T-helper 2 cell (primary cell): ENCODE measurements at places on chromosomes 4 and X.

DNA sequence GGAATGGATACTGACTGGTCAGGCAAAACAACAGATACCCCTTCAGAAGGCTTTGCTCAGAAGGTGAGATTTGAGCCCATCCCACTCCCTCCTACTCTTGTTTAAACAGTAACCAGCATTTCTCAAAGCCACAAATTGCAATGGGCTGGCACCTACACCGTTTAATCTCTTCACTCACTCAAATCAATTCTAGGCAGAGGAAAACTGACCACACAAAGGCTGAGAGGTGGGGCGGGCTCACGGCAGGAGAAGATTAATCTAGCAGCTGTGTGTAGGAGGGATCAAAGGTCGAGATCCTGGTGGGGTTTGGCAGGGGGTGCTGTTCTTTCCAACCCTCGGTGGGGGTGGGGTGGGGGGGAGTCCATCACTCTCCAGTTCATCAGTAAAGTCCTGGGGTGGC, 622.4 kb downstream of the BCOR start:
- no peak for DNase-seq

- no peak for DNase-seq
Measured at GRCh38 chr4:24164054-24164693, 274.3 kb upstream of the PPARGC1A start.

GRCh38 chr4:109472343-109472761, 38.7 kb downstream of the SEC24B start:
- DNase-seq: no peak

DNA sequence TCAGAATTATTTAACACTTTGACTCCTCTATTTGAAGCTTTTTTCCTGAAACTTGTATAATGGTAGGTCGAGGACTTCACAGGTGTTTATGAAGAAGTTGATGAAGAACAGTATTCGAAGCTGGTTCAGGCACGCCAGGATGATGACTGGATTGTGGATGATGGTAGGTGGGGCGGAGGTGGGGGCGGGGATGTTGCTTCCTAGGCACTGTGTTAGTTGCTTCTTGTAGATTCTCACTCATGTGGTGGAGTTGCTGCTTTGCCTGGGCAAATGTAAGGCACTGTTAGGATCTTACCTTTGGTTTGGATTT, 9.4 kb downstream of the POLA1 start:
- no peak for DNase-seq

- DNase-seq: no peak
Measured at GRCh38 chrX:152822383-152823086, 8.0 kb downstream of the CETN2 start.

GRCh38 chr4:184270808-184271413, 53.2 kb upstream of the ENPP6 start:
- no peak for DNase-seq

DNA sequence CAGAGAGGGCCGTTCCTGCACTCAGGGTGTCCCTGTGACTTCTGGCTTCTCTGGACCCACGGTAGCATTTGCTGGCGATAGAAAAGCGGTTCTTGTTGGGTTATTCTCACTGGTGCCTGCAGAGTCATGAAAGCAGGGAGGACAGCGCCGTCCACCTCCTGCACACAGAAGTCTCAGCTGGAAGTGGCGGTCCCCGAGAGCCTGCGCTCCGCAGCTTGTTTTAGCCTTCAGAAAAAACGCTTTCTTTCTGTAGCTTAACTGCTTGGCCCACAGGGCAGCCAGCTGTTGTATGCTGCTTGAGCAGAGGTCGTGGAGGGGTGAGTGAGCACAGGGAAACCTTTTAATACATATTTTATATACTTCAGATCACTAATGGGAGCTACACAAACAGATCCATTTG, 400.7 kb upstream of the FAT1 start:
- no peak for DNase-seq

GRCh38 chrX:39795605-39796004, 302.2 kb downstream of the BCOR start:
- DNase-seq: no peak

DNA sequence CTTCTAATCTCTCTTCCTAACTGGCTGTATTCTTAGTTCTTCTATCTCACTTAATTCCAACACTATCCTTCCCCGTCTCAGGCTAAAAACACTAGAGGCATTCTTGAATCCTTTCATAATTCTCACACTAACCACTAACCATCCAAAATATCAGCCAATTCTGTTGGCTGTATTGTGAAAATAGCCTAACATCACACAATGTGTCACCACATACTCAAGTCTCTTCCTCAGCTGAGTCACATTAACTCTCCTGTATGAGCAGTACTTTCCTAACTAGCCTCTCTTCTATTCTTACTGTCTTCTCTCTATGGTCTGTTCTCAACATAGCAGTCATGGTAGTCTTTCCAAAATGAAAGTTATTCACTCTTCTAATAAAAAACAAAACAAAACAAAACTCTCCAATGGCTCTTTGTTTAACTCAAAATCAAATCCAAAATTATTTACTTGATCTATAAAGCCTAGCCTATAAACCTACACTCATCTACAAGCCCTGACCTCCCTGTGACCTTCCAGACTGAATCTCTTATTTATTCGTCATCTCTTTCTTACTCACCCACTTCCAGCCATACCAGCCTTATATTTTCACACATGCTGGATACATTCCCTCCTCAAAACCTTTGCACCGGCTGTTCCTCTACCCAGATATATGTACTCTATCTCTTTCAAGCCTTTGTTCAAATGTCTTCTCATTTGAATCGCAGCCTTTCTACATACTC, 445.9 kb downstream of the TLL1 start:
- DNase-seq: no peak

- DNase-seq: no peak
Measured at GRCh38 chrX:66410806-66411205, 228.1 kb downstream of the EDA2R start.

GRCh38 chr4:141133146-141133998, at the start of gene RNF150:
Gene RNF150 (minus strand): TSS chr4:141133469.
- DNase-seq: no peak

DNA sequence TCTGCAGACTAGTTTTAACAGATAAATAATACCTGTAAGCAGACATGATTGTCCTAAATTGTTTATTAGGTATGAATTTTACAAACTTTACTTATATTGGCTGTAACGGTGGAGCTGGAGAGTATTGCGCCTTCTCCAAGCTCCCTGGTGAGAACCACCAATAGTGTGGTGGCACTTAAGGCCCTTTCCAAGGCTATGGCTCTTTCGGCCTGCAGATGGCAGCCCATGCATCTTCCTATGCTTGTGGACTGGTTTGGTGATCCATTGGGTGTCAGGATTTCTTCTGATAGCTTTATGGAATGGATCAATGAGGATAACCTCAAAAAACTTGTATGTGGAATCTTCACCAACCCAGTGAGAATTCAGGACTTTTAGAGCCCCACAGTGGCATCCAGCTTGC, 7.8 kb downstream of the LARP1B start:
- no peak for DNase-seq

- DNase-seq: no peak
Measured at GRCh38 chr4:46804781-46805413, 104.1 kb downstream of the COX7B2 start.

DNA sequence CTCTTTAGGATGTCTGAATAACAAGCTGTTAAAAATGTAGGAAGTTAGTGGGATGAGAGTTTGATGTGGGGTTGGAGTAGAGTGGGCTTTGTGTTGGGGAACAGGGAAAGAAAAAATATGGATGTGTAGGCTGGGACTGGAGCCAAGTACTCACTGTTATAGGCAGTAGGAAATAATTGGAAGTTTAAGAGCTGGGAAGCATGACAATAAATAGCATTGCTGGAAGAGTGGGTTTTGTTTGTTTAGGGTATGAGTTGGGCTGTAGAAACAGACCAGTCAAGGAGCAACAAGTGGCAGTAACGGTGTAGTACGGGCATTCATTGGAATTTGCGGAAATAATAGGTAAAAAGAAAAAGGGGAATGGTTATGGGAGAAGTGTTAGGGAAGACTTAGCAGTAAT, 81.6 kb downstream of the KDM6A start:
- DNase-seq: no peak

DNA sequence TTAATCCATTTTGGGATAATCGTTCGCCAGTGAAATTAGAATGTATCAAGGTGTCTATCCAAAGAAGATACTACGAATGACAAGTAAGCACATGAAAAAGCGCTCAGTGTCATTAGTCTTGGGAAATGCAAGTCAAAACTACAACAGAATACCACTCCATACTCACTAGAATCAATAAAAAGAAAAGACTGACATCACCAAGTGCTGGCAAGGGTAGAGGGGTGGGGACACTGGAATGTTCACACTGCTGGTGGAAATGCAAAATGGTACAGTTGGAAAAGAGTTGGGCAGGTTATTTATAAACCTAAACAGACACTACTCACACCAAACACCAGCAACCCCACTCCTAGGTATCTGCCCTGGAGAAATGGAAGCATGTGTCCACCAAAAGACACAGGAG, 11.2 kb downstream of the WDR1 start:
- DNase-seq: no peak

DNA sequence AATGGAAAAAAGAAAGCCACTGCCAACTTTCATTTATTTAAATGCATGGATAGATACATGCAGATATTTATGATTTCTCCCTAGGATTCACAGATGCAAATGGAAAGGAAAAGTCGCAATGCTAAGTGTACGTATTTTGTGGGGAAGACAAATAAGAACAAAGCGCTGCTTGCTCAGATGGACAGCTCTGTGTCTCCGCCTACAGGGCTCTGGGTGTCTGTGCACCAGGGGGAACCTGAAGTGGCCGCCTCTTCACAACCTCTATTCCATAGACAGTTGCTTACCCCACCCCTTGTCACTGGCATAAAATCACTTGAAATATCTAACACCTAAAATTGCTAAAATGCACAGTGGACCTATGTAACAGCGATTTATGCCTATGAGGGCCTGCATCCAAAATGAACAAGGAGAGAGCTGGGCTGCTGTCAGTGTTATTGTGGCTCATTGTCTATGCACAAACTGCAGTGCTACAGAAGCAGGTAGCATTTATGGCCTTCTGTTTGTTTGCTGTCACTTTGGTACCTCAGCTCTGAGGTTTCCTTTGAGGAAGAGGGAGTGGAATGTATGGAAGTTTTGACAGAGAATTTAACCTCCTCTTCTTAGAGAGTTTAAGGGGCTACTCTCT, 58.6 kb upstream of the PAGE1 start:
- DNase-seq: peak; percentile 9

- no peak for DNase-seq
Measured at GRCh38 chr4:54493862-54494261, 163.9 kb upstream of the KIT start.

DNA sequence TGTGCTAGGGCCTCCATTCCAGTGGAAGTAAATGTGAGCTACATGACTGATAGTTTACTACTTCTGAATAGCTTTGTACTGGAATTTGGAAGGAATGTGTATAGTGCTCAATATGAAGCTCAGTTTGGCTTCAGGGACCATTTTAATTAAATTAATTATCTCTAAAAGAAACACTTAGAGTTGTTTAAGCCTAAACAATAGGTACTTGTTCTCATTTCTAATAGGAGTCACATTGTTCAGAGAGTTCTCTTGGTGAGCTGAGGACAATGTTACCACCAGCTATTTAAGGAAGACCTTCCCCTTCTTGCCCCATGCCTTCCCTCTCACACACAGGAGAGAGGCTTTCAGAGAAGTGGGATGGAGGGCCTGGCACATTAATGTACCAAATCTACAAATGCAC, 78.3 kb downstream of the CHIC2 start:
- no peak for DNase-seq

- no peak for DNase-seq
Measured at GRCh38 chrX:1464971-1465285, 12.2 kb upstream of the ASMTL start.

- DNase-seq: no peak
Measured at GRCh38 chr4:128291096-128291495, 3.5 kb upstream of the PGRMC2 start.

DNA sequence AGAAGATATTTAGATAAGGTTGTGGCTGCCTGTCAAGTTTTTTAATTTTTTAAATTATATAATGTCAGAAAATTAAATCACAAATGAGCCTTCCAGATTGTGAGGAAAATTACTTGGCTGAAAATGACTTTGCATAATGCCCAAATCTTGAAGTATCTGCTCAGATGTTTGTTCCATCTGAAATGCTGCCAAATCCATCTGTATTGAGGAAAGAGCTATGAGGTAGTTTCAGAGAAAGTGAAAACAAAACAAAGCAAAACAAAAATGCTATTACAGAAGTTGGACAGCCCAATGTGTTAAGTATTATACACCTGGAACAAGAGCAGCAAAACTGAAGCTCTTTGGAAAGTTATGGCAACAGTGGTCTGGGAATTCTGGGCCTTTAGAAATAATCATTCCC, 23.3 kb upstream of the GUCY1B1 start:
- DNase-seq: no peak

DNA sequence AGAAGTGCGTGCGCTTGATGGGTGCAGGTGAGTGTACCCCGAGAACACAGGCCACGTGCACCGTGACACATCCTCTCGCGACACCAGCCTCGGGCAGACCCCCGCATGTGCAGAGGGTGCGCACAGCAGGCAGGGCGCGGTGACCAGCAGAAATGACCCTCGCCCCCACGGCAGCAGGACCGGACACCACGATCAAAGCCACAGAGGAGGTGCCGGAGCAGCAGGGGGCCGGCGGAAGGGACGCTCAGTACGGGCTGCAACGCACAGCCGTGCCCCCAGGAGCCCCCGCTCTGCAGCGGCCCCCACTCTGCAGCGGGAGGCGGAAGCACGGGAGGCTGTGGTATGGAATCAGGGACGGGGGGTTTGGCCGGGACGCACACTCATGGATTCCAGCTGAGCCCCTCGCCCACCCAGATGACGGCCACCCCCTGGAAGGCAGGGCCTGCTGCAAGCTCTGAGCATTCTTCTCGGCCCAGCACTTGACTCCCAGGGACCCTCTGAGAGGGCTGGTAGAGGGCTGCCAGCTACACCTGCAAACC, 17.1 kb downstream of the PPP2R3B start:
- DNase-seq: no peak

GRCh38 chr4:69986663-69987062, 9.1 kb upstream of the STATH start:
- no peak for DNase-seq

DNA sequence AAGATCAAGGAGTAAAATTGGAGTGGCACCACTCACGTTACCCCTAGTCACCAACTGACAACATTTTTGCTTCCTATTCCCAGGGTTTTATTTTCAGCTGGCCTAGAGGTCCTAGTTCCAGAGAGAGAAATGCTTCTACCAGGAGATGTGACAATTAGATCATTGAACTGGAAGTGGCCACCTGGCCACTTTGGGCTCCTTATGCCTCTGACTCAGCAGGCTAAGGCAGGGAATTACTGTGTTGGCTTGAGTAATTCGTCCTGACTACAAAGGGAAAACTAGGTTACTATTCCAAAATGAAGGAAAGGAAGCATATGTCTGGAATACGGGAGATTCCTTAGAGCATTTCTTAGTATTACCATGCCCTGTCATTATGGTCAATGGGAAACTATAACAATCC, 831.6 kb upstream of the NDST4 start:
- no peak for DNase-seq

GRCh38 chrX:18534949-18535348, 109.5 kb downstream of the CDKL5 start:
- no peak for DNase-seq

DNA sequence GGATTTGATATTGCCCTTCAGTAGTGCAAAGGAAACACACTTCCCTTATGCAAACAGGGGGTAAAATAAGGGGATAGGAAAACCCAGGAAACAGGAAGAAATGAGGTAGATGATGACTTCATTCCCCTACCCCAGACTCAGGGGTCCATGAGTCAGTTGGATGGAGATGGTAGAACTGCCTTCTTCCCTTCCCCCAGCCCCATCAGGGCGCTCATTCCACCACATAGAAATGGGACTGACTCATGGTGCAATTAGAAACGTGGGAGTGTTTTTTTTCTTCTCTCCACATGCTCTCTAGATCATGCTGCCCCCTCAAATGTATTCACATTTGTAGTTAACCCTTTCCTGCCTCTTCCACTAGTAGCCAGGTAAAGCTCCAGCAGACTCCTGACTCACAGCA, 23.1 kb upstream of the ARMCX2 start:
- DNase-seq: no peak
